HFFc6 (cell line): ENCODE measurements at places on chromosomes 5 and 9. TPM values are rescaled to one million over a fixed set of nuclear protein-coding genes. Genes with fewer than 3 reads are reported as not detected.

FOXD4 gene
- total RNA-seq, result 0.43 to 0.56 TPM (median 0.54 TPM) in 3 replicates

ENTREP1 gene
- not detected in 3 replicates for total RNA-seq

SLC6A19 gene
- total RNA-seq, result not detected in 3 replicates

AGPAT2 gene
- 50.2 to 60.2 TPM (median 50.8 TPM) in 3 replicates for total RNA-seq

- peak; percentile 32 for DNase-seq
Observed at GRCh38 chr5:10286162-10286861, 21.4 kb downstream of the CMBL start.

- DNase-seq, result no peak
Observed at GRCh38 chr5:72917371-72917776, 38.5 kb upstream of the FCHO2 start.

GRCh38 chr9:110807956-110808598 is 139.5 kb downstream of the MUSK start:
- no peak for DNase-seq

DNA sequence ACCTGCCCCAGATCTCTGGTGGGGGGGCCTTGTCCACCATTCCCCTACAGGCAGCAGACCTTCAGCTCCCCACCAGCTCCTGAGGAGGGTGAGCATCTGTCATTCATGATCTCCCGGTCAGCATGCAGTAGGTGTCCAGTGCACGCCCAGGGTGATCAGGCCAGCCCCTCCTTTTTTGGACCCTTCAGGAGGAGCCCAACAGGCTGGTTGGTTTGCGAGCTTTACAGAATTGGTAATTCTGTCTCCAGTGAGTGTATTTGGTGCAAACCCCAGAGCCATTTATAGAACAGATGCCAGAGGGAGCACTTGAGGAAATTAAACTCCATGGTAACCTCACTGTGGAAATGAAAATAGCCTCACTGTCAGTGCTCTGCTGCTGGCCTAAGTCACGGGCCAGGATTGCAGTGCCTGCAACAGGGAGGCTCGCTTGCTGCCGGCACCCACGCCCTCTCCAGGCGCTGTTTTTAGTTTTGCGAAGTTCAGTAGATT is 23.4 kb downstream of the WNK2 start:
- peak; percentile 72 for DNase-seq
